ENCODE measurements at places on chromosomes 5 and 9.

- DNase-seq, result no peak
Observed at GRCh38 chr9:9170439-9171134, 1371.0 kb upstream of the DMAC1 start.

GRCh38 chr5:132016721-132017250 lies 5.3 kb upstream of the ACSL6 start:
- no peak for DNase-seq

- peak; percentile 60 for DNase-seq
Observed at GRCh38 chr5:53303105-53303504, 177.3 kb upstream of the FST start.

DNA sequence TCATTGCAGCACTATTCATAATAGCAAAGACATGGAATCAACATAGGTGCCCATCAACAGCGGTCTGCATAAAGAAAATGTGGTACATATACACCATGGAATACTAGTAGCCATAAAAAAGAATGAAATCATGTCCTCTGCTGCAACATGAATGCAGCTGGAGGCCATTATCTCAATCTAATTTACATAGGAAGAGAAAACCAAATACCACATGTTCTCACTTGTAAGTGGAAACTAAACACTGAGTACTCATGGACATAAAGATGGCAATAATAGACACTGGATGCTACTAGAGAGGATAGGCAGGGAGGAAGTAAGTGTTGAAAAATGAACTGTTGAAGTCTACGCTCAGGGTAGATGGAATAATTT lies 203.9 kb upstream of the CDH9 start:
- DNase-seq, result no peak

DNA sequence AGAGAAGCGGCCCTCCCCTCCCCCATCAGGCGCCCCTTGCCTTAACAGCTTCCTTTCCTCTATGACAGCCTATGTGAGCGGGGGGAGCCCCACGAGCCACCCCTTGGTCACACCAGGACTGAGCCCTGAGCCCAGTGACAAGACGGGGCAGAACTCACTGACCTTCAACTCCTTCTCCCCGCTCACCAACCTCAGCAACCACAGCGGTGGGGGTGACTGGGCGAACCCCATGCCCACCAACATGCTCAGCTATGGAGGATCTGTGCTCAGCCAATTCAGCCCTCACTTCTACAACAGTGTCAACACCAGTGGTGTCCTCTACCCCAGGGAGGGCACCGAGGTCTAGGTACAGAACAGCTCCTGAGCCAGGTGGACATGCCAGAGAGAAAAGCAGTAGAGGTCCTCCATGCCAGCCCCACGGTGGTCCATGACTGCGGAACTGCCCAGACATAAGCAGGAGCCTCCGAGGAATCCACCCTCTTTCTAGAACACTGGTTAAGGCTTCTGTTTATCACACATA lies 2.6 kb downstream of the FOXI1 start:
- no peak for DNase-seq

- DNase-seq, result no peak
Observed at GRCh38 chr5:172648755-172649154, 7.7 kb downstream of the NEURL1B start.

DNA sequence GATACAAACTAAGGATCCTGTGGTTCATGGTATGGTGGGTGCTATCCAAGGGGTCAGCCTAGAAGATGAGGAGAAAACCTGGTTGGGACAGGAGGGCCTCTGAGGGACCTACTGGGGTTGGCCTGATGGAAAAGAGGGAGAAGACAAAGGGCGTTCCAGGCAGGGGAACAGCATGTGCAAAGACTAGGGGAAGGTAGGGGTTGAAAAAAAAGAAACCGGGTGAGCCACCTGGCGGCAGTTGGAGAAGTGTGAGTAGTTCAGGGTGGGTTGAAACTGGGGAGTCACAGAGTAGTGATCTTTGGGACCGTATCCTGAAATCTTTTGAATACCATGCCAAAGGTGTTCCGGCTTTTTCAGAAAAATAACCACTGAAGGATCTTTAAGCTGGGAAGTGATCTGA lies 8.7 kb upstream of the GABRP start:
- DNase-seq, result no peak

DNA sequence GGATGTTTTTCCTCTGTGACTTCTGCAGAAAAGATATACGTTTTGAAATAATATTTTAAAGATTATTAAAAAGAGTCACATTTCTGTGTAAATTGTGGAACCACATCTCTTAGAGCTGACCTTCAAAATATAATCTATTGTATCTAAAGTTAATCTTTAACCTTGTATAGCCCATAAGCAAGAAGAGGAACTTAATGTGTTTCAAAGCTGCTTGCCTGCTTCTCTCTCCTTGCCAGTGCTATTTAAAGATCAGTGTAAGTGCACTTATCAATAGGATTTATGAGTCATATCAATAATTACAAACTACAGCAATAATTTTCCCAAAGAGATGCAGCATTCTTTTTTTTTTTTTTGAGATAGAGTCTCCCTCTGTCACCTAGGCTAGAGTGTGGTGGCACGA lies 29.4 kb upstream of the GDA start:
- no peak for DNase-seq

GRCh38 chr5:10233505-10233904 lies 16.2 kb downstream of the ATPSCKMT start:
- DNase-seq, result peak; percentile 82

GRCh38 chr5:37696190-37697021 lies 143.4 kb downstream of the GDNF start:
- no peak for DNase-seq

DNA sequence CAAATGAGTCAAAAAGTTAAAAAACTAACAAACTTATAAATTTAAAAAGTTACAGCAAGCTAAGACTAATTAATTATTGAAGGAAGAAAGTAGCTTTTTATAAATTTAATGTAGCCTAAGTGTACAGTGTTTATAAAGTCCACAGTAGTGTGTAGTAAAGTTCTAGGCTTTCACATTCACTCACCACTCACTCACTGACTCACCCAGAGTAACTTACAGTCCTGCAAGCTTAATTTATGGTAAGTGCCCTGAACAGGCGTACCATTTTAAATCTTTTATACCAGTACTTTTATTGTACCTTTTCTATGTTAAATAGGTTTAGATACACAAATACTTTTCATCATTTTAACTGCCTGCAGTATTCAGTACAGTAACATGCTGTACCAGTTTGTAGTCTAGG lies 80.0 kb upstream of the C9orf72 start:
- DNase-seq, result no peak

- DNase-seq, result no peak
Observed at GRCh38 chr9:21579247-21579671, 97.1 kb upstream of the IFNE start.

- DNase-seq, result no peak
Observed at GRCh38 chr9:91660521-91660920, 236.9 kb upstream of the NFIL3 start.

- DNase-seq, result no peak
Observed at GRCh38 chr5:121762426-121762825, 89.3 kb upstream of the FTMT start.

- DNase-seq, result peak; percentile 88
Observed at GRCh38 chr5:36403632-36404311, 102.1 kb upstream of the RANBP3L start.

GRCh38 chr5:96426831-96427230 lies 6.2 kb downstream of the PCSK1 start:
- no peak for DNase-seq

- no peak for DNase-seq
Observed at GRCh38 chr5:174522480-174523260, 201.7 kb upstream of the MSX2 start.

DNA sequence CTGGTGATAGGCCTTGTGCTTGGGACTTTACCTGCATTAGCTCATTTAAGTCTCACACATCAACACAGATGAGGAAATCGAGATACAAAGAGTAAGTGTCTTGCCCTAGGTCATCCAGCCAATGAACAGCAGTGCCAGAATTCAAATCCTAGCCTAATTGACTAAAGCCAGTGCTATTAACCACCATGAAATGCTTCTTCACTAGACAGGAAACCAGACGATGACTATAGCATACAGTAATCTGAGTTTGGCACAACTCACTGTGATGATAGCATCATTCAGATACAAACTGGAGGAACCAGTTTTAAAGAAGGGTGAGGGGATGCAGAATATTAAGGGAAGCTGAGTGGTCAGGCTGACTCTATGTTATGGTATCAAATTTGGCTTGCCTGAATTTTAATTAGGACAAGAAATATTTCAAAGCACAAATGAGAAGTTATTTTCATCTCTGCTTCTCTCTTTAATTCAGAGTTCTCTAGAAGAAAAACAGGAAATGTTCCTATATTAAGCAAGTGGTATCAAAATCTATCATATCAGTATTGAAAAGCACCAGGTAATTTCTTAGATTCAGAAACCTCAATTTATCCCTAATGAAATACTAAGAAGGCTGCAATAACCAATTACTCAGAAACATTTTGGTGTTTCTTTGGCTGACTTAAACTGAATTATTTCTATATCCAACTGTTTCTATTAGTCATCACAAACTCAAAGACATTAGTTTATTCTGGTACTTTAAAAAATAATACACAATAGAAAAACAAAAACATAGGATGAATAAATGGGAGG lies 147.0 kb upstream of the RASA1 start:
- peak; percentile 76 for DNase-seq

GRCh38 chr5:40628407-40628806 lies 51.3 kb upstream of the PTGER4 start:
- DNase-seq, result no peak

GRCh38 chr5:65037831-65038815 lies 269.4 kb downstream of the CWC27 start:
- DNase-seq, result no peak

DNA sequence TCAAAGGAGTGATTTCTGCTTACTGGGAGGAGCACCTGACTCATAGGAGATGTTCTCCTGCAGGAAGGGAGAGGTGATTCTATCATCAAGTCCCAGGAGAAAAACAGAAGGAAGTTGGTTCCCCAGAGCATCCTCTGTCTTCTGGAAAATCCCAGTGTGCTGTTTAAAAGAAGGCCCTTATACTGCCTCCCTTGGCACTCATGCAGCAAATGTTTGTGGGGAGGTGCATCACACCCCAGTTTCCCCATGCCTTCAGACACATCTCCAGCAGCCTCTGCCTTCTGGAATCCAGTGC lies 63.1 kb downstream of the PPARGC1B start:
- DNase-seq, result no peak

DNA sequence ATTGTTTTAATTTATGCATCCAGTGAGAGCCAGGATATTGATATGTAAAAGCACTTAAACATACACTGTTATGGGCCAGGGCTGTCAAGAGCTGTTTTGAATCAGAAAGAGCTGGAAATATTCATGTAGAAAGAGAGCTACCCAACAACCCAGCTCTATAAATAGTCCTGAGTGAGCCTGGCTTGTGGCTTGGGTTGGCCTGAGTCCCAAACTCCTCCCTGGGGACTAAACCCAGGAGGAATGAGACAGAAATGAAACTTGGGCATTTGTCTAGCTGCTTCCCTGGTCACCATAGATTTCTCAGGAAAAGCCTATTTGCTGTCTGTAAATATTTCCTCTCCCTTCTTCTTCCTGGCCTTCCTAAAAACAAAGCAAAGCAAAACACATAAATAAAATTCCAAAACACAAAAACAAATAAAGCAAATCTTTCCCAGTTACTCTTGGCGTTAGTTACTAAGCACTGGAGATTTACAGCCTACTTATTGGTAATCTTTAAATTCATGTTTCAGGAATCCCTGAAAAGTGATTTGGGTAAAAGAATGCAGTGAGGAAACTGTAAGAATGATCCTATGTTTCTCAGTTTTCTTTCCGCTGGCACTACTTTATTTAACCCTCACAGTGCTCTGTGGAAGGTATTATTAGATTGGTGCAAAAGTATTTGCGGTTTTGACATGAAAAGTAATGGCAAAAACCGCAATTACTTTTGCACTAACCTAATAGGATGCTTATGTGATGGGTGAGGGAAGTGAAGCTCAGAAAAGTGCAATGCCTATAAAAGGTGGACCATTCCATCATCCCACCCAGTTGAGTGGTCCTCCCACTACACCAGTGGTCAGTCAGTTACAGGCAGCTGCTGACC lies 111.8 kb downstream of the CARTPT start:
- DNase-seq, result peak; percentile 78

GRCh38 chr9:15253197-15253596 lies 53.8 kb downstream of the TTC39B start:
- DNase-seq, result no peak

- no peak for DNase-seq
Observed at GRCh38 chr5:50575740-50576139, 90.7 kb upstream of the PARP8 start.

- DNase-seq, result no peak
Observed at GRCh38 chr9:79689576-79689975, 117.8 kb downstream of the TLE4 start.

DNA sequence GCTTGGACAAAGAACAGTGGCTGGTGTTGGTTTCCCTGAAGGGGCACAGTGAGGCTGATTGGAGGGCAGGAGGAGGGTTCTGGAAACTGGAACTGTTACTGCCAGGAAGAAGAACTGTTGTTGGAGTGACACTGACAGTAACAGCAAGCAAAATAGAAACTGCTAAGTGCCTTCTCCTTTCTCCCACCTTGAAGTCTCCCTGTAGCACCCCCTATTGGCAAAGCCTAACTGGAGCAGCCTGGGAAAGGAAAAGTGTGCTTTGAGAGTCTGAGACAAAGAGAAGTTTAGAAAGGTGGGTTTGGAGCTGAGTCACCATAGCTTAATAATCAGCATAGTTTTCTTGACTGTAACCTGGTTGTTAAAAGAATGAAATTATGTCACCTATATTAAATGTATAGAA lies 2.5 kb upstream of the TMEM174 start:
- no peak for DNase-seq

- DNase-seq, result peak; percentile 48
Observed at GRCh38 chr5:158958021-158958994, 141.4 kb downstream of the EBF1 start.

- DNase-seq, result no peak
Observed at GRCh38 chr9:93008457-93008856, 50.0 kb upstream of the SUSD3 start.

DNA sequence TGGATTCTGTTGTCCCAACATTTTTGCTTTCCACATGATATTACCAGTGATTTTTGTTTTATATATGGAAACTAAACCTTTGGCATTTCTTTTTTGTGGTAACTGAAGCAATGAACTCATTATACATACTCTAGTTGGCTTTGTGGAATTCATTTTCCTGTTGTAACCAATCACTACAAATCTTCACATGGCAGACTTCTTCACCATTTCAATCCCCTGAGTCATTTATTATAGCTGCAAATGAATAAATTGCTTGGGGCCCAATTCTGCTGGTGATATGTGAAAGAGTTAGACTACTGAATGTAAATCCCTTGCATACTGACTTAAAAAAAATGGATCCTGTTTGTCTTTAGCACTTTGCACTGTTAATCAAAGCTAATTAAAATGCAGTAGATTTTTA lies 1709.6 kb upstream of the WWC1 start:
- DNase-seq, result no peak

DNA sequence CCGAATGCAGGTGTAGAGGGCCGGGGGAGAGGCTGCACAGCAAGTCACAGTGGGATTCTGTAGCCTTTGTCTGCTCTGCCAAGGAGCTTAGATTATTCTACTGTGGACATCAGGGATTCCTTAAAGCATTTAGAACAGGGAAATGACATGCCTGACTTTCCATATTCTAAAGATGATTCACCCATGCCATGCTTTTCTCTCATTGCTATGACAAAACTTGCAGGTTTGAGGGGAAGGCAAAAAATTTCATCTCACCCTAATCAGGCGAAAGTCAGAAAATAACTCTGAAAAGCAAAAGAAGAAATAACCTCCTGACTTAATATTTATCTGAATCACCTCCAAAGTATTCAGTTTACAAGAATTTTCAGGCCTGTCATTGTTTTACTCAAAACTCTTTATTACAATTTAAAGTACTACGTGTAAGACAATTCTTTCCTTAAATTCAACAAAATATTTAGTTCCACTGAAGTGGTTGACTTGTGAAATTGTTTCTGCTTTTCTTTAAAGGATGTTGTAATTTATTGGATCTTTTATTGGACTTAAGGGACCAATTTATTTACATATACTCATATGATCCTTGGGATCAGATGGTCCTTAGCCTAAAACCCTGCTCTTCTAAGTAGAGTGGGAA lies 30.0 kb upstream of the GAS1 start:
- peak; percentile 37 for DNase-seq
